Activated CD4-positive, alpha-beta T cell treated with anti-CD3 and anti-CD28 coated beads, Interleukin-2, amount 50 U/mL, for 48 hours (primary cell): ENCODE measurements at places on chromosomes 12 and 14.

- DNase-seq: no peak
Observed at GRCh38 chr12:121489874-121490273, 90.0 kb downstream of the RNF34 start.

DNA sequence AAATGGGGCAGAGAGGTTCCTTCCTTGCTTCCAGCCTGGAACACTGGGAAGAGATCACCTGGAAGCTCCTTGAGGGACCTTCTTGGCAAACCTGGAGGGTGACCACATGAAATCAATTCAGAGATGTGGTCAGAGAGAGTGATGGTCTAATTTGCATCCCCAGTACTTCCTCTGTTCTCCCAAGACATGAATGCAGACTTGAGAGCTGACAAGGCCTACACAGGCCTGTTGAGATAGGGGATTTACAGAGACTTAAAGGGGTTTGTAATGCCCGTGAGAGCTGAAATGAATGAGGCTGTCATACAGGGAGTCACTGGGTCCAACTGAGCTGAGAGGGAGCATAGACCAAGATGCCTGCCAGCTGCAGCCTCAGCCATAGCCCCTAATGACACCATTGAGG is 45.1 kb downstream of the TMX1 start:
- no peak for DNase-seq

GRCh38 chr12:51254536-51254935 is 15.7 kb downstream of the SMAGP start:
- DNase-seq: no peak

DNA sequence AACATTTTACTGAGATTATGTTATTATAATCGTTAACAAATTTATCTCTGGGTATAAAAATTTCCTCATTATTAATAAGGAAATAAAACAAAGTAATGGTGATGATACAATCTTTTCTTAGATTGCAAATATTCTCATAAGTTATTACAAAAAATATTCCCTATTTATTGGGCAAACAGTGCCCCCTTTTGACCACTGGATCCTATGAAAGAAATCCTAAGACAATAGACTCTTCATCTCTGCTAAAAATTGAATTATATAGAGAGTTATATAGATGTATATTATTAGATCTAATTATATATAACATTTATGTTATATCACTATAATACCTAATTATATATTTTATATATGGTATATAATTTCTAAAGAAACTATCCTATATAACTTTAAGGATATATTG is 94.2 kb upstream of the FGD4 start:
- DNase-seq: no peak

- peak; percentile 62 for DNase-seq
Observed at GRCh38 chr12:12466157-12466556, 96.5 kb downstream of the DUSP16 start.

DNA sequence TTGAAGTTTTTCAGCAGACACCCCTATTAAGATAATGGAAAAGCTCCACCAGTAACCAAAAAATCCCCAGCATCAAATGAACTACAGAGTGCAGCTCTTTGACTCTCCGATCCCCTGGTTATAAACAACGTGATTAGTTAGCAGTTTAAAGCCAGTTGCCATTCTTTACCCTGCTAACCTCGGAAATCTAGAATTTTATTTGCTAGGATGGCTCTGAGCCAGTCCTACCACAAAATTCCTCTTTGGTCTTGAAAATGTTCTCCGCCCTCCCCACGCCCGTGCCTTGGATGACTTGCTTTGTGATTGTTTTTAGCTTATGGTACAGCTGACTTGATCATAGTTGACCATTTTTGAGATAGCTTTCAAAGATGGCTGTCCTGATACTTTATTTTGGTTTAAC is 1.2 kb downstream of the KLHDC2 start:
- DNase-seq: no peak
